ENCODE measurements at places on chromosomes 6 and 20.

DNA sequence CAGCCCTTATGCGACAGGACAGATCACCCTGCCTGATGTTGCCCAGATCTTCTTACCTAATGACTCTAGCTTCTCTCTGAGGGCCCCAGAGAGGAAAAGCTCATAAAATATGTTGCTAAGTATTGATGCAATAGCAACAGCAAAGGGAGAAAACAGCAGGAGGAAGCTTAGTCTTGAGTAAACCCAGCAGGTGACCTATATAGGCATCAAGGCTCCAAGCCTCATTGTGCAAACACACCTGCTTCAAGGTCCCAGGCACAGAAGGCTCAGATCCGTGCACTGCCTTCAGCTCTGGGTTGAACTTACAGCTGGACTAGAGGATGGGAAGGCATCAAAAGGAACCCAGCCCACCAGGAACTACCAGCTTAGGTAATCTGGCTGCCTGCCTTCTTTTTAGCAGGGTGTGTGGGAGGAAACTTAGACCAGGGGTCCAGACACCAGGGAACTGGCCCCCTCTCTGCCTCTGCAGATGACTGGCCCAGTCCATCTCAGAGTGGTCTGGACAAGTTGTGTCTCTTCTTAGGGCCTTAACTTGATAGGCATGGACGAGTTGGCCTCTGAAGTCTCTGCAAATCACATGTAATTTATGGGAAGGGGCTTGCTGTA lies 34.4 kb downstream of the TGM3 start:
- H3K27ac ChIP-seq, result no peak overlapping the region
- no peaks in the 10 kb centered on the region for H3K4me1 ChIP-seq
- no peak for DNase-seq
- H3K27me3 ChIP-seq, result no peaks in the 10 kb centered on the region
- H3K36me3 ChIP-seq, result no peaks in the 10 kb centered on the region

GRCh38 chr6:96836631-96837080 lies 621 bp downstream of the GPR63 start:
- H3K27ac ChIP-seq, result peak overlapping the region; percentile 48
- DNase-seq, result no peak
- H3K36me3 ChIP-seq, result no peaks in the 10 kb centered on the region
- H3K4me3 ChIP-seq, result peak overlapping the region; percentile 95
- H3K27me3 ChIP-seq, result peaks cover 3% of the 10 kb centered on the region

- H3K27me3 ChIP-seq, result peaks cover 4% of the 10 kb centered on the region
- peaks cover 4% of the 10 kb centered on the region for H3K4me1 ChIP-seq
- H3K36me3 ChIP-seq, result no peaks in the 10 kb centered on the region
- DNase-seq, result no peak
- no peak overlapping the region for H3K4me3 ChIP-seq
- no peak overlapping the region for H3K27ac ChIP-seq
These were observed 126.1 kb downstream of the TFAP2C start for GRCh38 chr20:56755201-56755600.

DNA sequence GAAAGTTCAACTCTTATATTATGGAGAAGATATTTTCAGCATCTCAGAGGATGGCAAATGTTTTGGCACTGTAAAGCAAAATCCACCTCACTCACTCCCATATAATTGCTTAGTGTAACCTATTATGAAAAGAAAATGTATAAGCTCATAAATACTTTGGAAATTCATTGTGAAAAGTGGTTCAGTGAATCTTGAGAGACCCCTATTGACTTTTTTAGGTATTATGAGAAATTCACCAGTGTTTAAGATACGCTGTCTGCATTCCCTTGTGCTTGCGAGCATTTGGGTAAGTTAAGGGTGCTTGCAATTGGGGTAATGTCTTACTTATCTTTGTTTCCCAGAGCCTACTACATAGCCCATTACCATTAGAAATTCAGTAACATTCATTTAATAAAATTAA lies 66.3 kb upstream of the BMP5 start:
- H3K4me1 ChIP-seq, result no peaks in the 10 kb centered on the region
- H3K27me3 ChIP-seq, result no peaks in the 10 kb centered on the region
